Nephron progenitor cell (in vitro differentiated cells): ENCODE measurements at places on chromosomes 3 and 15.

DNA sequence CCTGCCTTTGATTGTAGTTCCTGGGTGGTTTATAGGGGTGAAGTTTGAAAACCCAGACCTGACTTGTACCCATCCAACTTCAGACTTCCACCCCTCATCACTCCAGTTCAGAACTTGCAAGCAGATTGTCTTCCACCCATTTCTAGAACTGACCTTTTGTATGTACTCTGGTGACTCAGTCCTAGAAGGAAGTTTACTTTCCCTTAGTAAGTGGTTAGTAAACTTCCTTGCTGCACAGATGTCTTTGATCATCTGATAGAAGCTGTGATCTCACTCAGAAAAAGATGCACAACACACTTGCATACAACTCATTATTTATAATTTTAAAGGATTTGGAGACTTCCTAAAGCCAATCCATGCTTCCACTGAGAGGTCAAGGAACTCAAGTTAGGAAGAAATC is 368.0 kb downstream of the MFSD1 start:
- no peak for DNase-seq

GRCh38 chr3:184558726-184559125 is 2.9 kb upstream of the EPHB3 start:
- no peak for DNase-seq

- DNase-seq, result no peak
Measured at GRCh38 chr3:186909078-186909853, 21.1 kb upstream of the ST6GAL1 start.

DNA sequence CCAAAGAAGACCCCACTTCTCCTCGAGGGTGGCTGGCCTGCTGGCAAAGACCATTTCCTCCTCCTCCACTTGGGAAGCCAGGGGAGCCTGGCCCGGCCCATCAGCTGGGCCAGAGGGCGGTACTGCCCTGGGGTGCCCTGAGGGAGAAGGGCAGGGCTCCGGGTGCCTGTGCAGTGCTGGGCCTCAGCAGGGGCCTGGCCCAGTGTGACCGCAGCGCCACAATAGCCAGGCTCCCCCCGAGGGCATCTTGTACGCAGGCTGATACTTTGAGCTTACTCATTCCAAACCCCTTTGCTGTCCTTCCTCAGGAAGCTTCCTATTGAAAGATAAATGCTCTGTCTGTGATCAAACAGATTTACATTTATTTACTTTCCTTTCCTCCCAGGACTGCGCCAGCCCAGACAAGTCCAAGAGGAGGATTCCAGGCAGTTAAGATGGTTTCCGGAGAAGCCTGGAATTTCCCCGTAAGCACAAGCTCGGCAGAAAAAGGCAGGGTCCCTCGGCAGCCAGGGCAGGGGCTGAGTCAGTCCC is 240.1 kb downstream of the XXYLT1 start:
- no peak for DNase-seq

GRCh38 chr3:127196466-127197299 is 3.8 kb downstream of the PRR23E start:
- no peak for DNase-seq

DNA sequence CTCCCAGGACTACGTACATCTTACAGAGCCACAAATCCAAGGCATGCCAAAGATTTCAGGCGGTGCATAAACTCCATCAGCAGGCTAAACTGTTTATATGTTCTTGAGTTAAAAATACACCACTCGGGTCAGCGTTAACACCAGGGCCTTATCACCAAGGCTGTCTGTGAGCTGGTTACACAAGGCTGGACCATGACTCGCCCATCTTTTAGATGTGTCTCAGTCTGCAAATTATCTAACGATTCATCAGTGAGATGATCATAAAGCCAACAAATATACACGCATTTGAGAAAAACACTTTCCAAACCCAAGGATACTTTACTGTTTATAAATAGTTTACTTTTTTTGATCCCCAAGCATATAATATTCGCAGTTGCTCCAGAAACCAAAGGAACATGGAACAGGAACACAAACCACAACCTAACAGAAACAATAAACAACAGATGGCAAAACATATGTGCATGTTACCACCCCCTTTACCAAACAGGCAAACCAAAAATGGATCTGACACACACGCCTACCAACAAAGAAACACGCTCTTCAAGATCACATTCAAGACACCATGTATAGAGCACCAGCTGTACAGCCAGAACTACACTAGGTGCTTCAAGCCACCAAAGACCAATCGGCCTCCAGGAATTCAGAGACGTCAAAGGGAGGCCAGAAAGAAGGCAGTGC is 15.4 kb downstream of the LRIG1 start:
- no peak for DNase-seq

DNA sequence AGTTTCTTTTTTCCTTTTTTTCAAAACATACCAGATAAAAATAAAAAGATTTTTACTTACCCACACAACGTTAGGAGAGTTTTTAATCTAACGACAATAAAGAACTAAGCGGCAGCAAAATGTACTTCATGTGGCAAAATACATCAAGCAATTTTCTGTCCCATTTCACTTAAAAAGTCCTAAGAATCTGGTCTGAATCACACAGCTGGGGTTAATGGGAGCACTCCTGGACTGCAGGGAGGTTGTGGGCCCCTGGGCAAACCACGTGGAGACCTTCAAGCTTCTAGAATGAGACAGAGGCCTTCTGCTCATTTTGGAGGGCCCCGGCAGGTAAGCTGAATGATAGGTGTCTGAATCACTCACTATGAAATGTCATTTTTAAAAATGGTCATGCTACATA is 193.8 kb downstream of the RORA start:
- no peak for DNase-seq

DNA sequence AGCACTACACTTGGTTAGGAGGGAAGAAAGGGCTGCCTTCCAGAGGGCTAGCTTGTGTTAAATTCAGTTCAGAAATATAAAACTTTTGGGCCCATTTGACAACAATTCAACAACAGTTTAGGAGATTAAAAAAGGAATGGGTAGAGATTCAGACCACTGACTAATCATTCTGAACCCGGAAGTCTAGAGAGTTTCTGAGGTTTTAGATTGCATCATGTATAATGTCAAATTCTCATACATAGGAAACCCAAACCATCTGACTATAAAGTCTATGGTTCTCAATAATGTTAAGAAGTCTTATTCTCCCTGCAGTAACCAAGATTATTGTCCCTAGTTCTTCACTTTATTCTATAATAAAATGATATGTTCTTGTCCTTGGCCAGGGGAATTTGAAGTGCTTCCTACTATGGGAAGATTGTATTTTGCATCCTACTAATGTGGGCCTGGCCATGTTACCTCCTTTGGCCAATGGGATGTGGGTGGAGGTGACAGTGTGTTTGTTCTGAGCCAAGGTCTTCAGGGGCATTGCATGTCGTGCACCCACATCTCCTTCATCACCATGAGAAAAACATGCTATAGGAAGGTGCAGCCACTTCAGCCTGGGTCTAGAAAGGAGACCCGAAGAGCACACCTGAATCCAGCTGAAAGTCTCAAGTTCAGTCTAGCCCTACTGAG is 66.4 kb upstream of the CCNL1 start:
- no peak for DNase-seq

- DNase-seq, result peak; percentile 35
Measured at GRCh38 chr15:46304321-46304720, 669.5 kb downstream of the SQOR start.

DNA sequence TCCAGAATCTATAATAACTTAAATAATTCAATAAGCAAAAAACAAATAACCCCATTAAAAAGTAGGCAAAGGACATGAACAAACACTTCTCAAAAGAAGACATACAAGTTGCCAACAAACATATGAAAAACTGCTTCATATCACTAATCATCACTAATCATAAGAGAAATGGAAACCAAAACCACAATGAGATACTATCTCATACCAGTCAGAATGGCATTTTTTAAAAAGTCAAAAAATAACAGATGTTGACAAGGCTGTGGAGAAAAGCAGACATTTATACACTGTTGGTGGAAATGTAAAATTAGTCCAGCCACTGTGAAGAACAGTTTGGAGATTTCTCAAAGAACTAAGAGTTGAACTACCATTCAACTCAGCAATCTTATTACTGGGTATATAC is 19.5 kb upstream of the ZMAT3 start:
- DNase-seq, result no peak

DNA sequence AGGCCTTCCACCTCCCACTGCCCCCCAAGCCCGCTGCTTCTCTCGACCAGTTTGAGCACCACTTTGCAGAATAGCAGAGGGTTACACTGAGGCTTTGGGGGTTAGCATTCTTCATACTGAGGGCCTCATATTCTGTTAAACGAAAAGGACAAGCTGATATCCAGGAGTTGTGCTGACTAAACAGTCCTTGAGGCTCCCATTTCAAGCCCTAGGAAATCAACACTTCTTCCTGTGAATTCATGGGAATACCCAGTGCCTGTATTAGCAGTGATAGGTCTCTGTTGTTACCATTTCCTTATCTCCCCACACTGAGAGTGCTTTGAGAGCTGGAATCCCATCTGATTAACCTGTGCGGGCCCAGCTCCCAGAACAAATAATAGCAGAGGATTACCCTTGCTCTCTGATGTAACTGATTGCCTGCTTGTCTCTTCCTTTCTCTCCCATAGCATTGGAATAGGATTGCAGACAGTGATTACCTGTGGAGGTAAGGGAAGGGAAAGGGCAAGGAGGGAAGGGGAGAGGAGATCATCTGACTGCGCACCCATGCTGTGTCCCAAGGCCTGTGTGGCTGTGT is 930 bp downstream of the FBXW12 start:
- no peak for DNase-seq

DNA sequence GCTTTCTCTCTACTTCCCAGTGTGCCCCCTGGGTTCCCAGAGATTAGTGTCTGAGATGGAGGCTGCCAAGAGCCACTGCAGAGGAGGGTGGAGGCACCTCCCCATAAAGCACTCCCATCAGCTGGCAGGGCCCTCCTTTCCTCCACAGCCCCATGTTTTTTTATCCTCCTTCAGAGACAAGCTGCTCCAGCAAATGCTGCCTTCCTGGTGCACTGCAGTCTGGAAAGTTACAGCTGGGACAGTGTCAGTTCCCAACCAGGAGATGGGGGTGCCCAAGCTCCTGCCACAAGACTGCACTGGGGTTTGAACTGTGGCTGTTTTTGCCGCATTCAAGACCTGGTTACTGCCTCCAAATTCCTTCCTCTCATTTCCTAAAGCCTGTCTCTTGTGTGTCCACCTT is 206.1 kb downstream of the CADPS start:
- no peak for DNase-seq

DNA sequence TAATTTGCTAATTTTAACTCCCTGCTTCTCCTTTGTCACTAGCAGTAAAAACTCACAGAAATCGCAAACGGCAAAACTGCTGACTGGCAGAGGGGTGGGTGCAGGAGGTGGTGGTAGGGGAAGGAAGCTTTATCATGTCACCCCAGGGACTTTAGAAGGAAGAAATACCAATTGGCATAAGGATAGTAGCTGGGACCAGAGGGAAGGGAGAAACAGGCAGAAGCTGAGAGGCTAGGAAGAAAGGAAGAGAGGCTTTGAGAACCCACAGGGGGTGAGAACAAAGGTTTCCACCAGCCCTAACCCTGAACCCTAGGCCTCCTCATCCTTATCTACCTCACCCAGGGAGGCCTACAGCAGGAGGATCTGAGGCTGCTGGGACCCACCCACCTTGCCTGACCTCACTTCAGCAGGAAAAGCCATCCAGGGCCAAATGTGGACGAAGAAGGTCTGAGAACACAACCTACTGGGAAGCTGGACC is 10.7 kb downstream of the ITGB5 start:
- no peak for DNase-seq

- DNase-seq, result no peak
Measured at GRCh38 chr15:41594801-41595746, 36.1 kb downstream of the TYRO3 start.

GRCh38 chr15:28901987-28902745 is 16.4 kb downstream of the APBA2 start:
- DNase-seq, result no peak

- DNase-seq, result no peak
Measured at GRCh38 chr3:7518456-7518855, 657.5 kb downstream of the GRM7 start.
